Fibroblast of mammary gland (primary cell): ENCODE measurements at places on chromosomes 1 and 21.
A peak's percentile ranks its signal among the peaks of the same experiment; 100 is the strongest.

DNA sequence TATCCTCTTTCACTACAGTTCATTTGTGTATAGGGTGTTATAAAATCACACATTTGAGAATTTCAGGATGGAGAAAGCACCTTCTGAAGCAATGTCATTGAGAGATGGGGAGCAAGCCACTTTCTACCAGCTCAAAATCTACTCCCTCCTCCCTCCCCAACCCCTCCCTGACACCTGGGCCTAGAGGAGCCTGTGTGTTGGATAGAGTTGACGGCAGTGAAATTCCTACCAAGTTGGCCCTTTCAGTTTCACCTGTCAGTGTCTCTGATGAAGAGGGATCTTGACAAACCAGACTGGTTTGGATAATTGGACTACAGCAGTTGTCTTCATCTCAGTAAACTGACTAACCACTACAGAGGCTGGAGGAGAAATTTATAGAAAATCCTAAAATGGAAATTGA is 125.0 kb upstream of the HOOK1 start:
- no peak for DNase-seq

- no peak for DNase-seq
Observed at GRCh38 chr1:61278966-61279365, 196.6 kb downstream of the NFIA start.

DNA sequence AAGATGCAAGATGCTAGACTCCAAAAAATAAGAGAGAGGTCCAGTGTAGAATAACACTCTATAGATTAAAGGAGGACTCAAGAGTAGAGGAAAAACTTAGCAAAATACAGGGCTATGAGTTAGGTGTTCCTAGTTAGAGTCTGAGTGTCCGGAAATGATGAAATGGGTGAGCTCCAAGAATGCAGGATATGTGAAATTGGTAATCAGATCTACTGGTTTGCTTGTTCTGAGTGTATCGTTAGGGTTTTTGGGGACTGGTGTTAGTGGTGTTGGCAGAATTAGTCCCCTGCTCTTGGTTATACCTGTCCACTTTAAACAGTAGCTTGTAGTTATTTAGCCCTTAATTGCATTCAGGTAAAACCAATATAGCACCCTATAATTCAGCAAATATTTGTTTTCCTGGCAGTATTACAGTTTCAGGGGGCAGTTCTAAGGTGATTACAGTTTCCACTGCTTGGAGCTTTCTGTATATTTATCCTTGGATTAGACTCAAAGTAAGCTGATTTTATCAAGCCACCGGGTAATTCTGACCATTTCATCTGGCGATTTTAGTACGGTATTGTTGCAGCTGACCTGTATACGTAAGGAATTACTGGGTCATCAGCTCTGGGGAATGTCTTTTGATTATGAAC is 332.7 kb downstream of the CHRM3 start:
- DNase-seq, result no peak

- no peak for DNase-seq
Observed at GRCh38 chr1:101116006-101116405, 90.4 kb upstream of the DPH5 start.

GRCh38 chr1:165698761-165699052 is 345 bp upstream of the ALDH9A1 start:
- no peak for DNase-seq

- DNase-seq, result no peak
Observed at GRCh38 chr1:196689001-196689400, 37.2 kb downstream of the CFH start.

- DNase-seq, result no peak
Observed at GRCh38 chr1:182568647-182569284, 20.3 kb downstream of the RNASEL start.

- DNase-seq, result peak; percentile 61
Observed at GRCh38 chr1:225996946-225997545, 2.1 kb downstream of the SDE2 start.

DNA sequence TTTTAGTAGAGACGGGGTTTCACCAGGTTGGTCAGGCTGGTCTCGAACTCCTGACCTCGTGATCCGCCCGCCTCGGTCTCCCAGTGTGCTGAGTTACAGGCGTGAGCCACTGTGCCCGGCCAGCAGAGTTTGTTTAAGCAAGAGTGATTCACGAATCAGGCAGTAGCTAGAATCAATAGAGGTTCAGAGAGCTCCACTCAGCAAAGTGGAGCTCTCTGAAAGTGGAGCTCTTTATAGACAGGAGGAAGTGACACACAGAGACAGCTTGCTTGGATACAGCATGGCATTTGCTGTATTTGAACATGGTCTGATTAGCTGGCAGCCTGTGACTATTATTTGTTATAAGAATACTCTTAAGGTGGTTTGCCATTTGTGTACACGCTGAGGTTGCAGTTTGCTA is 27.1 kb upstream of the CD34 start:
- DNase-seq, result peak; percentile 16

DNA sequence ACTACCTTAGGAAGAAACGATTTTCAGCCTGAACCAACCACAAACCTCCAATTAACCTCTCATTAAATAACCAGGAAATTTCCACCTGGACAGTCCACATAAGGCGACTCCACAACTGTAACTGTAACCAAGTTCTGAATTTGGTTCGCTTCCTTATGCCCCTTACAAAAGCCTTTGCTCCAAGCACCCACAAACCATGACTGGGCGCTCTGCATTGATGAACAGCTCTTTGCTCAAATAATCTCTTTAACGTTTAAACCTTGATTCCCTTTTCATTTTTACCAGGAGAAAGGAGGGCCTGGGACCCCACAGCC is 38.2 kb upstream of the ZNF124 start:
- DNase-seq, result peak; percentile 4

- peak; percentile 81 for DNase-seq
Observed at GRCh38 chr1:58779801-58780382, 4.0 kb downstream of the JUN start.

GRCh38 chr21:42760361-42760950 is 107.0 kb downstream of the PDE9A start:
- no peak for DNase-seq

DNA sequence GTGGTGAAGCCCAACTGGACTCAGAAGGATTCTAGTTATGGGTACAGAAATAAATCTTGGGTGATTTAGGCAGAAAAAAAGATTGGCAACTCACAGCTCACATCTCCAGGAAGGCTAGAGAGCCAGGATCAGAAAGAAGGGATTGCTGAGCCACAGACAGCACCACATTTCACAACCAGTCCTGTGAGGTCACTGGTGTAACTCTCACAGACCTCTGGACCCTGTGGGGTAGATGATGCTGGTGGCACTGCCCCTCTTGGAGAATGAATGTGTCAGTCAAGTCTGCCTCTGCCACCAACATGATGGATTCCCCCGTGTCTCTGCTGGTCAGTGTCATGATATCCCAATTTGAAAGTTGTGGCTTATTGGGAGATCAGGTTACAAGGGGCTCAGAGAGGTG is 70.9 kb upstream of the HMCN1 start:
- no peak for DNase-seq

GRCh38 chr1:181743878-181744312 is 260.6 kb downstream of the CACNA1E start:
- no peak for DNase-seq

- DNase-seq, result no peak
Observed at GRCh38 chr21:44972301-44972814, 32.5 kb downstream of the SLX9 start.

- no peak for DNase-seq
Observed at GRCh38 chr1:211975152-211975941, 60.0 kb downstream of the INTS7 start.

DNA sequence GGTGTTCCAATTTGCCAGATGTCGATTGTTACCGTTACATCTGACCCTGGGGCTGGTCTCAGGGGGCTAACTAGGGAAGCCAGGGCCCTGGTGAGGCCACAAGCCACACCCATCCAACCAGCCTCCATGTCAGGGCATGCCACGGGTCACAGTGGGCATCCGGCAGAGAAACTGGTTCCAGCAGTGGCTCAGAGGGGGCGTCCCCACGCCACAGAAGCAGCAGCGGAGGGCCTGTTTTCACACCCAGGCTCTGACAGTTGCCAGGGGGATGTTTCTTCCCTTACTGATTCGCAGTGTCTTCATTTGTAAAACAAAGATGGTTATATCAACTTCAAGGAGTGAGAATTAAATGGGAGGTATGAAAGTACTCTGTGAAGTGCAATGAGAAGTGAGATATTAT is 75.0 kb upstream of the COX20 start:
- DNase-seq, result no peak

DNA sequence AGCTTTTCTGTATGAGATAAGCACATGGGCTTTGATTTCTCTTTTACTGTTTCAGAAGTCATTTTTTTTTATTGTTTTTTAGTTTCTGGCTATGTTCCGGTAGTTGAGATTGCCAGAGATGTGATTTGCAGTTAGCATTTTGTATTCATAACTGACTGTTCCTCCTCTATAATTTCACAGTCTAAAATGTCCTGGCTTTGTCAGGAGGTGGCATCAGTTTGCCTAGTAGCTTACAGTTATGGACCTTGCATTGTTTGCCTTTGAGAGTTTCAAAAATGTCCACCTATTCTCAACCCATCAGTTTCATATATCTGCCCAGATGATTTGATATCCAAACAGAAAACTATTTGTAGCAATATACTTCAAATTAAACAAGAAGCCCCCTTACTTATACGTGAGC is 39.5 kb upstream of the ST6GALNAC3 start:
- DNase-seq, result peak; percentile 15

DNA sequence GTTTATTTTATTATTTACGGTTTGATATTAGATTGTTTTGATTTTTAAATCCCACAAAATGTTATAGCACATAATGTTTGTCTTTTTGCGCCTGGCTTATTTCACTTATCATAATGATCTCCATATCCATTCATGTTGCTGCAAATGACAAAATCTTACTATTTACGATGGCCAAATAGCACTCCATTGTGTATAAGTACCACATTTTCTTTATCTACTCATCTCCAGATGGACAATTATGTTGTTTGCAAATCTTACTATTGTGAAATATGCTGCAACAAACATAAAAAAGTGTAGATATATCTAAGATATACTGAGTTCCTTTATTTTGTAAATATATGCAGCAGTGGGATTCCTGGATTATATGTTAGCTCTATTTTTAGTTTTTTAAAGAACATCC is 1568.3 kb downstream of the AMY1C start:
- no peak for DNase-seq

- DNase-seq, result no peak
Observed at GRCh38 chr1:64046243-64046642, 157.2 kb upstream of the UBE2U start.

GRCh38 chr1:36639461-36639860 is 156.7 kb upstream of the CSF3R start:
- no peak for DNase-seq

GRCh38 chr21:39502631-39503030 is 50.9 kb downstream of the SH3BGR start:
- no peak for DNase-seq

GRCh38 chr21:22679207-22679606 is 1681.0 kb downstream of the NCAM2 start:
- no peak for DNase-seq

DNA sequence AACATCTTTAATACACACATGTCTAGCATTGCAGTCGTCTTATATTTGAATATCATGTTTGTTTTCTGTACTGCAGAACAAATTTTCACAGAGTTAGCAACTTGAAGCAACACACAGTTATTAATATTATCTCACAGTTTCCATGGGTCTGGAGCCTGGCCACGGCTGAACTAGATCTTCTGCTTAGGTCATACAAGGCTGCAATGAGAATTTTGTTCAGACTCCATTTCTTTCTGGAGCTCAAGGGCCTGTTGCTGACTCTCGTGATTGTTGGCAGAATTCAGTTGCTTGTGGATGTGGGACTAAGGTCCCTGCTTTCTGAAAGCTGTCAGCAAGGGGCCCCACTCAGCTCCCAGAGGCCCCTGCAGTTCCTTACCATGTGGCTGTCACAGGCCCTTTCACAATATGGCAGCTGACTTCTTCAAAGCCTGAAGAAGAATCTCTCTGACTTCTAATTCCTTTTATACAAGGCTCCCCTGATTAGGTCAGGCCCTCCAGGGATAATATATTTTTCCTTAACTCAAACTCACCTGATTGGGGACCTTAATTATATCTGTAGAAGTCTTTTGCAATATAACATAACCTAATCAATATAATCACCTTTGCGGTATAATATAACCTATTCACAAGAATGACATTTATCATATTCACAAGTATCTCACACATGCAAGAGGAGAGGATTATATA is 296.3 kb downstream of the NFIA start:
- no peak for DNase-seq

GRCh38 chr1:94698356-94698755 is 121.8 kb upstream of the SLC44A3 start:
- DNase-seq, result peak; percentile 67

- DNase-seq, result no peak
Observed at GRCh38 chr1:52706941-52707926, 9.1 kb upstream of the COA7 start.

DNA sequence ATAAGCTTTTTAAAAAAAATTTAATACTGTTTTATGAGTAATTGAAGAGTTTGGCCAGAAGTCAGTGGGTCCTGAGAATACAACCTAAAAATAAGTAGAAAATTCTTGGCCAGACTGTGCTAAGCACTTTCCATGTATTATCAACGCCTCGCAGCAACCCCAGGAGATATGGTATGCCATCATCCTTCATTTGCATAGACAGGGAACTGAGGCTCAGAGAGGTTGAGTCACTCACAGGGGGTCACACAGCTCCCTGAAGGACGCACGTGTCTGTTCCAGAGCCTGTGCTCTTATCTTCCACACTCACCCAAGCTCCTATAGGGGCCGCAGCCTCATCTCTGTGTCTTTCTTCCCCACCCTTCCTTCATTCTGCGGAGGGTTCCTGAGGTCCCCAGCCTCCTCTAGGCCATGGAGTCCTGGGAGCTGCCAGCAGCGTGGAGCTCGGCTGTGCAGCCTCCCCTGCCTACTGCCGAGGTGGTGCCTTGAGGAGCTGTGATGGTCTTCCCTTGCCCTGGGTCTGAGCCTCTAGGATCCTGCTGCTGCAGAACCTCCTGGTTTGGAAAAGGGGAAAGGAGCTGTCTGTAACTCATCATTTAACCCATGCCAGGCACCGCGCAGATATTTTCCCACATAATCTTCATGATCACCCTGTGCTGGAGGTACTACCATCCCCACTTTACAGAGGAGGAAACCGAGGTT is 30.3 kb upstream of the ECE1 start:
- no peak for DNase-seq

GRCh38 chr1:150829751-150830150 is 21.7 kb upstream of the CTSK start:
- DNase-seq, result no peak

GRCh38 chr1:54488065-54488750 is 59.8 kb upstream of the ACOT11 start:
- peak; percentile 78 for DNase-seq

DNA sequence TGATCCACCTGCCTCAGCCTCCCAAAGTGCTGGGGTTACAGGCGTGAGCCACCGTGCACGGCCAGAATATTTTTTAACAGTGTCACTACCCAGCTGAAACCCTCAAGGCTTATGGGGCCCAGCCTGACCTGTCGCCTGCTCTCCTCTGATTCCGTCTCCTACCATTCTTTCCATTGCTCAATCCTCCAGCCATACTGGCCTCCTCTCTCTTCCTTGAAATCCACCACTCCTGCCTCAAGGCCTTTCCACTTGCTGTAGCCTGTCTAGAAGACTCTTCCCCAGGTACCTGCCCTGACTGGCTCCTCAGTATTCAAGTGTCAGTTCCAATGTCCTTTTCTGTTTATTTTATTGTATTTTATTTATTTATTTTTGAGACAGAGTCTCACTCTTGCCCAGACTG is 53.9 kb downstream of the YARS1 start:
- no peak for DNase-seq

- DNase-seq, result no peak
Observed at GRCh38 chr1:47727051-47727696, 270.0 kb downstream of the TRABD2B start.

- DNase-seq, result no peak
Observed at GRCh38 chr1:160685266-160685665, 26.4 kb downstream of the CD48 start.
